ENCODE measurements at places on chromosomes 6 and 20.

- DNase-seq: no peak
Observed at GRCh38 chr20:47377122-47377722, 20.7 kb upstream of the ZMYND8 start.

GRCh38 chr20:884983-885952 is 30.9 kb downstream of the ANGPT4 start:
- DNase-seq: no peak

GRCh38 chr20:11902285-11902697 is 15.4 kb upstream of the BTBD3 start:
- no peak for DNase-seq

GRCh38 chr20:61053487-61053886 is 198.6 kb upstream of the CDH4 start:
- no peak for DNase-seq

- no peak for DNase-seq
Observed at GRCh38 chr6:31870385-31870921, 7.8 kb upstream of the NEU1 start.

GRCh38 chr20:18808712-18809111 is 4.9 kb upstream of the SCP2D1 start:
- no peak for DNase-seq

DNA sequence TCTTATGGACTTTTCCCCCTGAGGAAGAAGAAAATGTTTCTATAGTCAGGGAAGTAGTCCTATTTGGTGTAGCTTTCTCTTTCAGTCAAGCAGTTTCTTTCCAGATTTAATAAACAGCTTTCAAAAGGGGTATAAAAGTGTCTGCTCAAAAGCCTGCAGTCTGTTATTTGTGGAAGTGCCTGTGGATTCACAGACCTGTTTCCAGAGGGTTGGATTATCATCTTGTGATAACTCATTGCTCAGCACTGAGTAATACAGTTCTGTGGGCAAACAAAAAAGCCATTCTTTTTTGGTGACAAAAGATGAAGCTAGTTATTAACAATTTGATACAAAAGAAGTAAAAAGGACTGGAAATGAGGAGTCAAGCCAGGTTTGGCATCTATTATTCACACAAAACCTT is 358.2 kb upstream of the ID4 start:
- no peak for DNase-seq

DNA sequence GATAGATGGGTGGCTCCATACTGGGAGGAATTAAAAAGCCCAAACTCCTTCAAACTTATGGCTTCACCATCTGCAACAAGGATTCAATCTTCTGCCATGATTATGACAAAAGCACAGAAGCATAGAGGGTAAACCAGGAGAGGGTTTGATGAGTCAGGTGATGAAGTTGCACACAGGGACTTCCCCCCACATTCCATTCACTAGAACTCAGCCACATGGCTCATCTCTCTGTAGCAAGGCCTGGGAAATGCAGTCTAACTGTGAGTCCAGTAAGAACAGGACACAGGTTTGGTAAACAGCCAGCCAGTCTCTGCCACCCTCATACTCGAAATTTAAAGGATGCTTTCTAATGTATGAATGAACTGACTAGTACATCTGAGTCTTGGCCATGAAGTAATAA is 142.9 kb downstream of the HIVEP2 start:
- DNase-seq: no peak

DNA sequence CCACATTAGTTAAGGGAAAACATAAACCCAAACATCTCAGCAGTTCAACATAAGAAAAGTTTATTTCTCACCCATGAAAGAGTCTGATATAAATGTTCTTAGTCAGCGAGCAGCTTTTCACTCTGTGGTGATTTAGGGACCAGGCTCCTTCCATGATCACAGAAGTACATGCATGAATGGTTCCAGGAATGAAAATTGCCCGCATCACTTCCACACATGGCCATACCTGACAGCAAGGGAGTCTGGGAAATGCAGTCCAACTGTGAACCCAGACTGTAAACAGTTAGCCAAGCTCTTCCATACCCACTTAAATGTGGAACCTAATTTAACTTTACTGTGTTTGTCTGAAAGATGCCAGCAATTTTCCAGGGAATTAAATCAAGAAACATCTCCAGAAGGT is 353.9 kb downstream of the HACE1 start:
- no peak for DNase-seq

- no peak for DNase-seq
Observed at GRCh38 chr6:52994839-52995088, 320 bp downstream of the GSTA4 start.

DNA sequence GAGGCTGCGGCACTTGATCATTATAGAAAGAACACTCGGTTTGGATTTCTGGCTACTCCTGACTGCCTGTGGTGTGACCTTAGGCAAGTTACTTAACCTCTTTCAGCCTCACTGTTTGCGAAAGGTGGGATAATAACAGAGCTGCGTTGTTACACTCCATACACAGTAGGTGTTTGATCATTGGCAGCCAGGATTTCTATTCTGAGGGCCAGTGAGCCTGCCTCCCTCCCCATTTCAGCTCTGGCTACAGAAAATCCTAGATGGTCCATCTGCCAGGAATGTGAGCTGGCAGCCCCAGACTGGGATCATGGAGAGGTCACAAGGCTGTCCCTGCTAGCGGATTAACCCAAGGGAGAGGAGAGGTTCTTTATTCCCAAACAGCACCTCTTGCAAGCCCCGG is 2.7 kb downstream of the KCNB1 start:
- DNase-seq: no peak

DNA sequence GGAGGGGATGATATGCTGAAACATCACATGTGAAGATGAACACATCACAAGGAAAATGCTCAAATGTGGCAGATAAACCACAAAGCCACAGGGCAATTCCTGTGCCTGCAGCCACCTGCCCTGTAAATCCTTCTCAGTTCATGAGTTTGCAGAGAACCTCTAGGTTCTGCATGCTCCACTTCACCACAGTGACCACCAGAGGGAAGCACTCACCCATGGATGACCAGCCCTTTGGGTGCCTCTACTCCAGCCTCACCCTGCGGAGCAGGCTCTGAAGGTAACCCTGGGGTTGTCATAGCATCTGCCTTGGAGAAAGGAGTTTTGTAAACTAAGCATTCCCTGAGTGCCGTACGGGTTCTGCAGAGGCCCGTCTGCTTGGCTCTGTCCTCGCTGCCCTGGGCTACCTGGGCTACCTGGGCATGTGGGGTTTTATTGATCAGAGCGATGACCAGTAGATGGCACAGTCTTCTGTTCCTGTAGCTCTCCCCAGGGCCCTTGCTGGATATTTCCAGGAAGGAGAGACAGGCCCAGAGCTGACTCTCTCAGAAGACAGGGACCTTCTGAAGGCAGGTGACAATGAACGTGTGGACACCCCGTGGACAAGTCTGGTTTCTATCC is 31.7 kb upstream of the CST1 start:
- peak; percentile 2 for DNase-seq

DNA sequence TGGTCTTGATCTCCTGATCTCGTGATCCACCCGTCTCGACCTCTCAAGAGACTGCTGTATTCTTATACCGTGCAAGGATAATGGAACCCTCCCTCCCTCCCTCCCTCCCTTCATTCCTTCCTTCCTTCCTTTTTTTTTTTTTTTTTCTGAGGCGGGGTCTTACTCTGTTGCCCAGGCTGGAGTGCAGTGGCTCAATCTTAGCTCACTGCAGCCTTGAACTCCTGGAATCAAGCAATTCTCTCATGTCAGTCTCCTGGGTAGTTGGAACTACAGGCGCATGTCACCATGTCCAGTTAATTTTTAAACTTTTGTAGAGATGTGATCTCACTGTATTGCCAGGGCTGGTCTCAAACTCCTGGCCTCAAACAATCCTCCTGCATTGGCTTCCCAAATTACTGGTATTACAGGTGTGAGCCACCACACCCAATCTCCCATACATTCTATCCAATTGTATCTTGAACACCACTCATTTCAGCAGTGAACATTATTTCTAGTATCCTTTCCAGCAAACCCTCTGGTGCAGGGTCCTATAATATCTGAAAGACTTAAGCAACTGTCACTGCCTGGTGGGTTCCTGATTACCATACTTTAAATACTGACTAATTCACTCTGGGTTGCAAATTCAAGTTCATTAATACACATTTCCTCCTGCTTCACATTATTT is 210.0 kb upstream of the ZNF217 start:
- no peak for DNase-seq

DNA sequence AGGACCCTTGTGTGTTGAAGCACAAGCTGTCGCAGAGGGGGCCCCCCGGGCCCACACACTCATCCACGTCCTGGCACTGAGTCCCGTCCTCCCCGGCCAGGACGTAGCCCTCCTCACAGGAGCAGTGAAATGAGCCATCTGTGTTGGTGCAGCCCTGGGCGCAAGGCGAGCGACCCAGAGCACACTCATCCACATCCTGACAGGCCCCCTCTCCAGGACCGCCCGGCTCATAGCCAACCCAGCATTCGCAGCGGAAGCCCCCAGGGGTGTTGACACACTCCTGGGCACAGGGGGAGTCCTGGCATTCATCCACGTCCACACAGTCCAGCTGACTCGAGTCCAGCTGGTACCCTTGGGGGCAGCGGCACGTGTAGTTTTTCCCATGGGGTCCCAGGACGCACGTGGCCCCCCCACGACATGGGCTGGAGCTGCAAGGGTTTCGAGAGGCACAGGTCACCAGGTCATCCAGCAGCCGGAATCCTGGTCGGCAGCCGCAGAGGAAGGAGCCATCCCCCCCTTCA is 1.2 kb downstream of the CD93 start:
- DNase-seq: no peak

DNA sequence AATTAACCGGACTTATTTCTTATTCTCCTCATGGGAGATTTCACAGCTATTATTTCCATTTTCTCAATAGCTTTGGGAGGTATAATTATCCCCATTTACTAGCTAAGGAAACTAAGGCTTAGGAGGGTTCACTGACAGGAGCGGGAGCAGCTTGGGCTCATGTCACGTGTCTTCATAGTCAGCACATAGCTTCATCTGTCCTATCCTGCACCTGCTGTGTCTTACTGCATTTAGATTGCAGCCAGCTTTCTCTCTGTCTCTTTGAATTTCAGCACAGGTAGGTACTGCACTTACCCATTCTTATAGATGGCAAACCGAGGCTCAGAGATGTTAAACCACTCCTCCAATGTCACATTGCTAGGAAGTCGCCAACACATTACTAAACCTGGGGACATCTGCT is 839.9 kb downstream of the MAFB start:
- no peak for DNase-seq

DNA sequence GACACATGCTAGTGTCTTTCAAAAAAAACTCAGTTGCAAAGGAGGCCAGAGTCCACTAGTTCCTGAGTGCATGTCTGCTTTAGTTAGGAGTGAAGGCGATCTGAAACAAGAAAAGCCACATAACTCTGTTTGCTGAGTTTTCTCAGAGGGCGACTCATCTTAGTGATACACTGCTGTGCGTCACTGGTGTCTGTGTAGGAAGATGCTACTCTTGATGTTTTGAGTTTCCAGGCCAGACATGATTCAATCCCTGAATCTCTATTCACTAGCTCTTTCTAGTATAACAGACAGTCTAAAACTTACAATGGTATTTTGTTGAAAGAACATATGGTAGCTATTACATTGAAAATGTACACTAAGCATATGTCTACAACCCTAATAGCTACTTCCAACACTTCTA is 60.9 kb downstream of the GFRAL start:
- DNase-seq: no peak

- no peak for DNase-seq
Observed at GRCh38 chr6:1285556-1285955, 26.3 kb upstream of the FOXQ1 start.

DNA sequence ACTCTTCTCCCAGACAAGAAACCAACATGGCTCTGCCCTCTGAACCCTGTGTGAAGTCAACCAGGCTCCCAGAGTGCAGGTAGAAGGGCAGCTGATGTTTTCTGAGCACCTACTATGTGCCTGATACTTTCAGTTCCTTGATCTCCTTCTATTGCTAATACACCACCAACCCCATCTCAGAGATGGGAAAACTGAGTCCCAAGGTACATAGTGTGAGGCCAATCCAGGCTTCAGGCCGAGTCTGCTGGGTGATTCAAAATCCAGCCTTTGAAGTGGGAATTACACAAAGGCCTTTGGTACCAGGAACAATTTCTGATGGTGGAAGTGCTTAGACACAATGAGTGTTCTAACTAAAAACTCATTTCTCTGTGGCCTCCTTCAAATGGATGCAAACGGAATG is 96.3 kb downstream of the NFATC2 start:
- DNase-seq: no peak

DNA sequence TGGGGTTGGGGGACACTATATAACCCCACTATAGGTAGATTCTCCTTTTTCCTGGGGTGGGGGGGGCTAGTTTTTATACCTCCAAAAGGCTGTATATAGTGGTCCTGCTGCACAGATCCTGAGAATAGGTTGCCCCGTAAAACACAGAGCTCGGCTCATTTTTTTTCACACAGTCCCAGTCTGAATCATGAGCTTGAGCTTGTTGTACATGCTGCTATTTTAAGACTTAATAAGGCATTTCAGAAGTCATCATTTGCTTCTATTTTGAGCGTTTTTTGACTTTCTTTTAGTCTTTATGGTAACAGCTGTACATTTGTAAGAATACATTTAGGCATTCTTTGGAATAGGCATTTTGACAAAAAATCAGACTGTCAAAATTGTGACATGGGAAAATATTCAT is 30.5 kb downstream of the SLC9A8 start:
- DNase-seq: no peak

DNA sequence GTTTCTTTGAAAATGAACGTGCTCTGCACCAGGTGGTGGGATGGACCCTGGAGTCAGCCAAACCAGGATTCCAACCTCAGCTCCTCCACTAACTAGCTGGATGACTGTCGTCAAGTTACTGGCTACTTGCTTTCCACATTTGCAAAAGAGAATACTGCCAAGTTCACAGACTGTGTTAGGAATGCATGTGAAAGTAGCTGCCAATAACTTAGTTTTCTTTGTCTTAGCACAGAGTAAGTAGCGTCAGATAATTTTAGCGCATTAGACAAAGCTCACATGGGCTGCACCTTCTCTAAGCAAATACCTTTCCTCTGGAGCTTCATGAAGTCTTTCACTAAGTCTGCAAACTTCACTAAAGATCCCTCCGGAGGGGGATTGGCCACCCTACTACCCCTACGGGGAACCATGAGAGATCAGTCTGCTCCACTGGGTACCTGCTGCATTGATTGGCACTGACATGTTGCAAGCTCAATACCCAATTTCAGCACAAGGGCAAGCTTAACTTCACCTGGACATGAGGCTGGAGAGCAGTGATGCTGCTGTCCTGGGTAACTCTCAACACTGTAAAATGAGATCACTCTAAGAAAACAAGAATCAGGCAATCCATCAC is 113.9 kb downstream of the MBOAT1 start:
- DNase-seq: no peak

GRCh38 chr20:33862709-33863403 is 51.7 kb downstream of the CHMP4B start:
- no peak for DNase-seq

- DNase-seq: peak; percentile 31
Observed at GRCh38 chr20:50191544-50192363, 1.1 kb downstream of the CEBPB start.

DNA sequence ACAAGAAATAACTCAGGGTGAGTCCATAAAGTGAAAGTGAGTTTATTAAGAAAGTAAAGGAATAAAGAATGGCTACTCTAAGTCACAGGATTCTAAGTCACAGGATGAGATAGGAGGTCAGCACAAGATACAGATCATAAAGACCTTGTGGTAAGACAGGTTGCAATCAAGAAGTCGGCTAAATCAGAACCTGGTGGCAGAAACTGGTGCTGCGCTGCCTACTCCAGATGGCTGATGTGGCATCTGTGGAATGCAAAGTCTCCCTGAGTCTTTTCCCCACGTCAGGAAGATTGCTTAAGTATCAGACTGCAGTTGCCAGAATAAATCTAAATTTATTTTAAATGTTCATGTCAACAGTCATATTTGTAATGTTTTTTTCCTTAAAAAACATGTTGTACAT is 10.7 kb upstream of the KCNK15 start:
- no peak for DNase-seq

- DNase-seq: peak; percentile 66
Observed at GRCh38 chr20:63520934-63521601, 503 bp downstream of the PPDPF start.
